LHCN-M2 (cell line): ENCODE measurements at places on chromosomes 2 and 18. TPM values are rescaled to one million over a fixed set of nuclear protein-coding genes. Genes with fewer than 3 reads are reported as not detected.

Gene EGR4
- total RNA-seq: not detected in 2 replicates

Gene RIT2
- total RNA-seq: not detected in 2 replicates

Gene COLEC11
- not detected in 2 replicates for total RNA-seq

Gene DUSP19
- 2.8 and 3.5 TPM in 2 replicates for total RNA-seq

Gene STARD6
- total RNA-seq: not detected in 2 replicates

Gene CFC1
- total RNA-seq: not detected in 2 replicates

Gene LCT
- 0.06 TPM in 1 of 2 replicates, not detected in the other for total RNA-seq

DNA sequence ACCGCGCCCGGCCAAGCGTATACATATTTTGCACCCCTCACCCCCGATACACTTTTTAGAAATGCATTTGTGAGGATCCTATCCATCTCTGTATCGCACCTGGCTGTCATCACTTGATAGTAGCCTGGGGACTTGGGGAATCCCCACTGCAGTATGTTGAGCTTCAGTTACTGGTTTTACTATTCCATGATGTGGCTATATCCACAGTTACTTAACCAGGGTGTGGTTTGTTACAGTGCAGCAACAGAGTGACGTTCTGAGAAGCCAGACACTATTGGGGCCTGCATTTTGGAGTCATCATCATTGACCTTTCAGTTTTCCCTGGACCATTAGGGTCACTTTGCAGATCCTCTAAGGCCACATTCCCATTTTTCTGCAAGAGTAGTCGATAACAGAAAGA is 212.7 kb downstream of the AGAP1 start:
- no peak for DNase-seq

- no peak for DNase-seq
Measured at GRCh38 chr2:200796561-200796960, 15.1 kb upstream of the BZW1 start.

DNA sequence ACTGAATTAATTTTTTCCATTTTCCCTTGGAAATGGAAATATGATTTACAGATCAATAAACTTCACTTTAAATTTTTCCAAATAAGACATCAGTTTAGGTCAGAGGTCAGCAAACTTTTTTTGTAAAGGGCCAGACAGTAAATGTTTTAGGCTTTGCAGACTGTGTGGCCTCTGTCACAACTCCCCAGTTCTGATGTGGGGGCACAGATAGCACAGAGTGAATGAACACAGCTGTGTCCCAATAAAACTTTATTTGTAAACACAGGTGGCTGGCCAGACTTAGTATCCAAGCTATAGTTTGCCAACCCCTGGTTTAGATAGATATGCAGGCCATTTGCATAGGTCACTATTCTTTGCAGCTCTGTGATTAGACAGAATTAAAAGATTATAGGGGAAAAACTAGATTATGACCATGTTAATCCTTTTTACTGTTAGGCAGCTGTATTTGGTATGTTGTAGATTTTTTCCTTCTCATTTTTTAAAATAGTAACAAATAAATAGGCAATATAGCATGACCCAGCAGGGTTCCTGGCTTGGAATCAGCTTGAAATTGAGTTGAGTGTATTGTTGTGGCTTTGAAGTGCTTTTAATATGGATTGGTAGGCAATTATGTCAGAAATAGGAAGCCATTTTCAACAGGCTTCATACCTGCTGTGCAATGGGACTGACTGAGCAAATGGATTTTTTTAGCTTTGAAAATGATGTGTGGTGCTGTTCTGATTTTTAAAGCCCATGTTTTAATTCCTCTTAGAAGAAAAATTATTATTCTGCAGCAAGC is 59.7 kb downstream of the WDSUB1 start:
- no peak for DNase-seq

DNA sequence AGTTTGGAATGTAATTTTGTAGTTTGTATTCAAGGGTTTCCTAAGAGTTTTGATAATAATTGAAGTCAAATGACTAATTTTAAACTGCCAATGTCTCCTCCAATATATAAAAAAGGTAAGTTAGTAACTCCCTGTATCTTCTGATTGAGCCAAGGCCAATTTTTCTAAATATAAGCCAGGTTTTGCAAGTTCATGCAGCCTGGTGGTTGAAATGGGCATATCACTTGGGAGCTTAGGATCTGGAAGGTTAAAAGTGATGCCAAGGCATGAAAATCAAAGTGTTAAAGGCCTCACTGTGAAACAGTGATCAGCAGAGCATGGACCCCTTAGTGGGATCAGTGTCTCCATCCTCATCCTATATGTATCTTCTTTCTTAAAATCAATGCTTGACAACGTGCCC is 60.5 kb downstream of the MERTK start:
- DNase-seq: no peak

- no peak for DNase-seq
Measured at GRCh38 chr2:60064687-60065389, 488.6 kb downstream of the BCL11A start.

- peak; percentile 35 for DNase-seq
Measured at GRCh38 chr2:228689053-228689452, 507.6 kb upstream of the SPHKAP start.

- no peak for DNase-seq
Measured at GRCh38 chr2:141957321-141957720, 173.5 kb downstream of the LRP1B start.

- DNase-seq: no peak
Measured at GRCh38 chr18:13265911-13266217, 47.3 kb downstream of the LDLRAD4 start.

- DNase-seq: no peak
Measured at GRCh38 chr2:175568109-175568730, 386.7 kb upstream of the ATP5MC3 start.
